ENCODE measurements at places on chromosomes 1 and 21.

- DNase-seq: no peak
Measured at GRCh38 chr1:229631966-229632365, 5.9 kb downstream of the URB2 start.

GRCh38 chr1:165109013-165109412 lies 247.5 kb downstream of the LMX1A start:
- DNase-seq: no peak

GRCh38 chr1:74835051-74835450 lies 102.1 kb downstream of the TYW3 start:
- DNase-seq: no peak

DNA sequence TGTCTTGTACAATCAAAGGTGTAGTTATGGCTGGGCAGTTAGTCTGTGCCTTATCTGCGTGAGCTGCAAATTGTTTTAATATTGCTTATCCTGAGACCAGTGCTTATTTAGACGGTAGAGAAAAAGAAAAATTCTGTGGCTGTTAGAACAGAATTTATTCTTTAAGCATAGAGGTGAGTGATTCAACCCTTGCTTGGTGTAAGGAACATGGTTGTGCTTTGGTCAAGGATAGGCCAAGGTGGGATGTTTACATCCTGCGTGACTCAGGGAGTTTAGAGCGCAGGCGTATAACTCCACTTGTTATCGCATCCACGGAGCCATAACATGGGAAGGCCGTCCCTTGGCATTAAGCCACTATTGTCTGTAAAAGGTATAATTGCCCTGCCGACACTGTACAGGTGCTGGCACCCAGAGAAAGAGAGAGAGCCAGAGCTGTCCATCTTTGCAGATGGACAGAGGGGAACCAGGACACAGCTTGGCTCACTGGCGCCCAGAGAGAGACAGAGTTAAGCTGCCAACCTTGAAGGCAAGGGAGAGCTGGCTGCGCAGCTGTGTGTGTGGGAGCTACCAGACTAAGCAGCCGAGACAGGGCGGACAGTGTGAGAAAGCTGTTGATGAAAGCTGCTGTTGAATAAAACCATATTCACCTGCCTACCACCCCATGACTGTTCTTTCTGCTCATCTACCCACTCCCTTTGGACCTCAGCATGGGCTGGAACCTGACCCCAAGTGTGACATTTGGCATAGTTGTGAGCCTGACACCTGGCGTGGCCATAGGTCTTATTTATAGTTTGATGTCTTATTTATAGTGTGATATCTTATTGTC lies 200.4 kb downstream of the DYRK1A start:
- no peak for DNase-seq

DNA sequence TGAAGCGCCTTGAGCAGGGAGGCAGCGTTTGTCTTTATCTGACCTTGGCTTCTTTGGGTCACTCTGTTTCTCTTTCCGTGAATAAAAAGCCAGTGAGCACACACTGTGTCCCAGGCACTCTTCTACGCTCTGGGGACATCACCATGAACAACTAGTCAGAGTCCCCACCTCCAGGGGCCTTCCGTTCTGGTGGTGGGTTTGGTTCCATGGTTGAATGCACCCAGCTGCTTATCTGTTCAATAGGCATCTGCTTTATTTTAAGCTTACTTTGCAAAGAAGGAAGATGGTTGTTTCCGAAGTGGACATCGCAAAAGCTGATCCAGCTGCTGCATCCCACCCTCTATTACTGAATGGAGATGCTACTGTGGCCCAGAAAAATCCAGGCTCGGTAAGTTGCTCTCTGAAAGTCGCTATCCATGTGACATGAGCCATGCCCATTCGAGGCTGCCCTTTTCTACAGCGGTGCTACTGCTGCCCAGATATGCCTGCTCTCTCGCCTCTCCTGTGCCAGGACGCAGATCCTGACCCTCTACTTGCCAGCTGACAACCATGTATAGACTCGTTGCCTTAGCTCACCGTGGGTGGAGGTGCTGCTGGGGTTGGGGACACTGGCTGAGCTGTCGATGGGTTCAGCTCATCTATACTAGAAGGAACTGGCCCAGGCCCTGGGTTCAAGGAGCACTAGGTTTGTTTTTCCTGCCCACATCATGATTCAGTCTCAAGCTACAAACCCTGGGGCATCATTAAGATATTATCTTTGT lies 5.9 kb downstream of the MX1 start:
- DNase-seq: no peak

DNA sequence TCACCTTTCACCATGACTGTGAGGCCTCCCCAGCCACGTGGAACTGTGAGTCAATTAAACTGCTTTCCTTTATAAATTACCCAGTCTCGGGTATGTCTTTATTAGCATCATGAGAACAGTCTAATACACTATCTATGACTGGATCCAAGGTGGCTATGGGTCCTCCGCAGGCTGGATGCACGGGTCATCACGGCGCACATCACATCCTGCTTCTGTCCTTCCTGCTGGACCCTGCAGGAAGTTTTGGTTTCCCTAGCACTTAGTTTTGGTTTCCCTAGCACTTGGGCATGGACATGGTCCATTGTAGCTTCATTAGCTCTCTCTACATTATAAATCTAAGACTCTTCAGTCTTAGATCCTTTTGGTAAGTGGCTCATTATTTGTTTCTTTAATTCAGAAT lies 14.2 kb upstream of the PHC2 start:
- DNase-seq: no peak

DNA sequence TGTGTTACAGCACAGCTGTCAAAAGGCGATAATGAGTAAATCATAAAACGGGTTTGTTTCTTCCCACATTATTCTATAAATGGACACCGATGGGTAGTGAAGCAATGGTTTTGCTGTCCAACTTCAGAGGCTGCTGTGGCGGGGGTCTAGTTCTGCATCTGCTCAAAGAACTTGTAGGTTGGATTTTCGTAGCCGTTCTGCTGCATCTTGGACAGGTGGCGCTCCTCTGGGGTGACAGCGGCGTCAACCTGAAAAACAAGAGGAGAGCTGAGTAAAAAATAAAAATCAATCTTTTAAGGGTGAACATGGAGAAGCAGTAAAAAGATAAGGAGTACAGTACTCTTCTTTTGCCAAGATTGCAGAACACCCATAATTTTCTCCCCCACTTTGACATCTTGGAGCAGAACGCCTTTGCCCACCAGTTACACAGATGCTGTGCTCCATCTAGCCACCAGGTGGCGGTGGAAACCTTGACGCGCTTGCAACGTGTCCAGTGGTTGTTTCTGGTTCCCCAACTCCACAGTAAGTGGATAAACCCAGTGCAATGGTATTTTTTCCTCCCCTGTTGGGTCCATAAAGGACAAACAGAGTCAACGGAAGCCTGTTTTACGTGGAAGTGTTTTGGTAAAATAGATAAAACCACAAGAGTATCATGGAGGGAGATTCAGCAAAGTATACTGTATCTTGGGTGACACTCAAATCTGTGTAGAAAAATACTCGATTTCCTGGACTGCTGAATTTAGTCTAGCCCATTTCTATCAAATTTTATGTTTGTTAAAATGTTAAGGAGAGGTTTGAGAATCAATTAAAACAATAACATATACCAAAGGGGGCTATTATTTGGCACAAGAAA lies 147.0 kb downstream of the GABPA start:
- DNase-seq: peak; percentile 71

GRCh38 chr1:228740543-228741317 lies 5.5 kb downstream of the RHOU start:
- no peak for DNase-seq

DNA sequence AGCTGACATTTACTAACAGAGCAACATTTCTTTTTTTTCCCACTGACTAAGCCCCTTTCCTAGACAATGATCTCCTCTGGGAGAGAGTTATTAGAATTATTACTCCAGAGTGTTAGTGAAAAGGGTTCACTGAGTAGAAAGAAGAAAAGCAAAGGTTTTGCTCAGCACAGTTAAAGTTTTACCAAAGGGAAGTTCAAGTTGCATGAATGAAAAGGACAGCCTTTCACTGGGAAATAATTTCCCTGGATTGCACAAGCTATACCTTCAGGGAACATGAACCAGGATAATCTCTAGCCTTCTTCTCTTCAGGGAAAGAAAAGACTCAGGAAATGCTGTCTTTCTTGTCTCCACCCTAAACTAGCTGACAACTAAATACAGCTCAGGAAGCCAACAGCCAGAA lies 71.4 kb upstream of the ESRRG start:
- no peak for DNase-seq

DNA sequence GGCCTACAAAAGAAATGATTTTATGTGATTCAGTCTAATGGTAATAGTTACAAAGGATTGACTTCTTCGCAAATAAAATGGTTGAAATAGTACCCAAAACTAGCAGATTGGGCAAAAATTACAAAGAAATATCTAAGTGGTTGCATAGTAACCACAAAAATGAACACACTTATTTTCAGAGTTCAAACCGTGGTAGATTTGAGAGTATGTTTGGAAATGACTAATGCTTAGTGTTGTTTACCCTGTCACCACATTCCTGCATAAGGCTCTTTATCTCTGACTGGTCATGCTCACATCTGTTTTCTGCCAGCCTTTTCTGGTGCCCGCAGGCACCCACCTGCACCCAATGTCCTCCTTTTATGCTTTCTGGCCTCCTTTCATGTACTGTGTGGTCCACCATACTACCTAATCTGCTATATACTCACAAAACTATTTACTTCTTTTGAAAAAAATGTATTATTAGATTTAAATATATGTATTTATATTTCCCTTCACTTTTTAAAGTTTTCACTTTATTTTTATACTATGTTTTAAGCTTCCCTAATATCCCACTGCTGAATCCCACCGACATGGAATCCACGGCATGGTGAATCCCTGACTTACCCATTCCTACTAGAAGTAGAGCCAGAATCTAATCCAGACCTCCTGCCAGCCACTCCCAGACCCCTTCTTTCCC lies 30.3 kb downstream of the PTPRC start:
- DNase-seq: peak; percentile 59

- DNase-seq: no peak
Measured at GRCh38 chr1:247360991-247361731, 29.5 kb upstream of the ZNF496 start.

DNA sequence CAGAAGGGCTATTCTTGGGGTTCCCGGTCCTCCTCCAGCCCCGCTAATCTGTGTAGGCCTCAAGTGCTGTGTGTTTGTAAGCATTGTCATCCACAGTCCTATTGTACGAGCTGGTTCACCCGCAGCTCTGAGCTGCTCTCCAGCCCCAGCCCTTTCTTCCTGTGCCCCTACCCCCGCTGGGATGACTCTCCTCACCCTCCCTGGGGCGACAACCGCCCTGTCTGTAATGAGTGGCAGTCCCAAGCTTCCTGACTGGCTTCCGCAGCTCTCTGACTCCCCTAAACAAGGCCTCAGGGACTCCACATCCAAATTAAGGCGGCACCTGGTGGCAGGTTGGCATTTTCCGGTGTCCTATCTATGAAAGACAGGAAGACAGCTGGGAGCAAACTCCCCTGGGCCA lies 45.8 kb downstream of the TFF3 start:
- DNase-seq: peak; percentile 45

DNA sequence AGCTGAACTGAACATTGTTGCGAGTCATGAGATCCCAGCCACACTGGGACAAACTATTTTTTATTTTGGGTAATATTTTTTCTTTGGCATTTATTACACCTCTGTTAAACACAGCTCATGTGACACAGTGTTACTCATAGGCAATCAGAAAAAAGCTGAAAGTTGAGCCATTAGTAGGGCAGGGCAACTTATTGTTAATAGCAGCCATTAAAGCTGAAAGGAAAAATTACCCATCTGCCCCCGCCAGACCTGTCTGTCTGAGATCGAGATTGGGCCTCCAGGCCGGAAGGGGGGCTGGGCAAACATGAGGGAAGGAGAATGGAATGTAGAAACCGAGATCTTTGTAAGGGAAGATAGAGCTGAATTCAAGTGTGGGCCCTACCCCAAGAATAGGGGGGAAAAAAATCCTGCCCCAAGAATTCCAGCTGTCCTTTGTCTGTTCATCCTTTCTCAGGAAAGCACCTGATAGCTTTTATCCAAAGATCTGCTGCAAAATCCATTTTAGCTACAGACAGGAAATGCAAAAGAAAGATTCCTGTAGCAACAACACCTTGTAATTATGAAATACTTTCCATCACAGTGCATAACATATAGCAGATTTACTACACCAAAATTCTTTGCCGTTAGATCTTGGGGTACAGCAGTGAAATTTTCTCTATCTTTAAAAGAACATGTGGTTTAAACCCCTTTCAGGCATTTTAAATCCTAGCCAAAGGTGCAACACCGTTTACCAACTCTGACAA lies 212.8 kb downstream of the PBX1 start:
- DNase-seq: no peak

DNA sequence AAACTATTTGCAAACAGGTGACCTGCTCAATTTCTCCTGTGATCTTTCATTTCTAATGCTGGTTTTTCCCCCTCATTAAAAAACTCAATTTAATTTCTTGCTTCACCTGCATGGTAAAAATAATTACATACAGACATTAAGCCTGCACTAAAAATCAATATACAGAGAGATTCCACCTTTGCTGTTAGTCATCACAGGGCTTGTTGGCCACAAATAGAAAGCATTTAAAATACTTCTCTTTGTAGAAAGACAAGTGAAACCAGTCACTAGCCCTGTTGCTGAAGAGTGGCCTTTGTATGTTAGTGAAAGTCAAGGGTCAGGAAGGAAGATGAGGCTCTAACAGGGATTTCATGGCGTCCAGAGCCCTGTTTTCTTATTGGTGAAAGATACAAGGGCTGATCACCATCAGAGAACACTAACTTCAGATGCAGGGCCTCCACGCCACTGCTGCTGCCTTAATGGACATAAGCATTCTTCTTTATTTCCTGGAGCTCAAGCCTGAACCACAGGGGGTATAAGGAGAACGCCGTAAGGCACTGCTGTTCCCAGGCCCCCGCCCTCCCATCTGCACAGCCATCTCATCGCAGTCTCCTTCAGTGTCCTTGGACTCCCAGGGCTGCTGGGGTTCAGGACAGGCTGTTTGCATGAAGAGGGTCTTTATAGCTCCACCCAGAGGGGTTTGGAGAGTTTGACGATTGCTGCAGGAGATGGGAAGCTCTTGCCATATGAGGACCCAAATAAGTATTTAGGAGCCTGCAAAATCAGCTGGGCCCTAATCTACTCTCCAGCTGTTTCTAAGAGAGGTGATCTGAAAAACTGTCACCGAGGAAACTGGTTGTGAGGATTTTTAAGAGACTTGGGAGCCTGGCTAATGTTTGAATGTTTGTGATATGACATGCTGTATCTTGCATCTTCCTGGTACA lies 117.3 kb upstream of the IRF2BP2 start:
- DNase-seq: no peak

GRCh38 chr1:228149406-228150119 lies at the start of gene GJC2:
Gene GJC2, plus strand, starts transcription at chr1:228149930. Its CDS starts 7,829 bp downstream, at chr1:228157759.
- no peak for DNase-seq

DNA sequence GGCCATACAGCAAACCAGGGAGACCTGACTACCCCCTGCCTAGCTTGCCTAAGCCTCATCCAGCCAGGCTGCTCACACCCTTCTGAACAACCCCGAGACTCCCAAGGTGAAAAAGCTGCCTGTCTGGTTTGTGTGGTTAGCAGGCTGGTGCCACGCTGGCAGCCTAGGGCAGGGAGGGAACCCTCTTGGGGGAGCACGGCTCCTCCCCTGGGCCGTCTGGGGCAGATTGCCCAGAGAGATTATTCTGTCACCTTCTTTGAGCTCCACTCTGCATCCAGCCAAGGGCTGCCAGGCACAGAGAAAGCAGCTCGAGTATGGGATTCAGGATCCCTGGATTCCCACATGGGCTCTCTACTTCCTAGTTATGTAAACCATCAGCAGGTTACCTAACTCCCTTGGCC lies 27.5 kb upstream of the TCEA3 start:
- peak; percentile 53 for DNase-seq

- no peak for DNase-seq
Measured at GRCh38 chr21:39153842-39154241, 29.4 kb downstream of the PSMG1 start.

GRCh38 chr1:11592752-11593151 lies 61.5 kb downstream of the FBXO2 start:
- no peak for DNase-seq

- DNase-seq: no peak
Measured at GRCh38 chr1:11595285-11595684, 58.9 kb downstream of the FBXO2 start.
